ENCODE measurements at places on chromosomes 1 and 21.

DNA sequence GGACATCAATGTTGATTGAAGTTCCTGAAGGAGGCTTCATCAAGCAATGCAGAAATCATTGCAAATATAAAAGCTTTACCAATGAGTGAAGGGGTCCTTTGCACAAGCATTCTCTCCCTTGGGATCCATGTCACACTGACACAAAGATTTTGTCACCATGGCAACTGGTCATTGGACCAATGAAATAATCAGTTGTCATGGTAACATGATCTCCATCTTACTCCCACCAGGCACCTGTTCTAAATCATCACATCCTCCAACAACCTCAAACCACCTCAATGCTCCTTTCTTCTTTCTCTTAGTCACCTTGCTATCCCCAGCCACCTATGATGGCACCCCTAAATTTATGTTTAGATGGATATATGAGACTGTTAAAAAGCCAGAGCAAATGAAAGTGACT, 13.5 kb upstream of the FOXJ3 start:
- no peak for DNase-seq

DNA sequence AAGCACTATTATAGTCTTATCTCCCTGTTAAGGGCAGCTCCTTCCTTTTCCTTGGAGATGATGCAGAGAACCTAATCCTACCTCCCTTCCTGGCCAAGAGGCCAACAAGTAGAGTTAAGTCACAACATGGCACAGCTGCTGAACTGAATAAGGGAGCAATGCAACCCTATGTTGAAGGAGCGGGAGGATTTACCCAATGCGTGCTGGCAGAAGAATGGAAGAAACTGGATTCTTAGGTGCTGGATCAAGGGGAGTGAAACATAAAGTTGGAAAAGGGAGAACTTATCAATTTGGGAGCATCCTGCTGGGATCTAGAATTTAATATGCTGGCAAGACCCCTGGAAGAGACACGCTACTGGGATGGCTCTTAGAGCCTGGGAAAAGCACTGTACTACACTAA, 12.0 kb upstream of the HUNK start:
- DNase-seq: no peak

- DNase-seq: peak; percentile 13
Observed at GRCh38 chr1:55059302-55060132, 20.2 kb downstream of the PCSK9 start.

GRCh38 chr1:154253671-154254070, 18.8 kb upstream of the HAX1 start:
- no peak for DNase-seq

- DNase-seq: peak; percentile 11
Observed at GRCh38 chr1:30412241-30413110, 310.9 kb downstream of the MATN1 start.

DNA sequence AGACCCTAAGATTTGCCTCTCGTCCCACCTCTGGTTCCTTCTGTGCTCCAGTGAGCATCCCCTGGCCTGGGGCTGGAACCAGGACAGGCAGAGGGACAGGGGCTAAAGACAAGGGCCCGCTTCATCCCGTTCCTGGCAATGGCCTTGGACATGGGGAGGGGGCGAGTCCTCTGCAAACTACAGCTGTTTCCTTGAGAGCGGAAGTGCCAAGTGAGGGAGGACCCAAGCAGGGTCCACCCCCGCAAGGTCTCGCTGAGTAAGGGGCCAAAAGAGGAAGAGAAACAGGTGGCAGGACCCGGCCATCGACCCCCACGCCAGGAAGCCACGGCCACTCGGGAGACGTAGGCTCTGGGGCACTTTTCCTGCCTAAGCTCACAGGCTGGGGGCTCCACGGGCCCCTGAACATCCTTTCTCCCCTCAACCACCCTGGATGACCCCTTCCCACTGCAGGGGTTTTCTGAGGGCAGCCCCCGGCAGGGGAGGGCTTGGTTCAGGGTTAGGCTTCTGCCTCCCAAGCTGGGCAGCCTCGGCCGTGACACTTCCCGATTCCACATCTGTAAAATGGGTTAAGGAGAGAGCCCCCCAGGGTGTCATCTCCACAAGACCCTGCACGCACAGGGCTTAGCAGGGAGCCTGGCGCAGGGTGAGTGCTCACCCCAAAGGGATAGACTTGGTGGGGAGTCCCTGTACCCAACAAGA, 17.9 kb upstream of the PLEKHG5 start:
- no peak for DNase-seq

GRCh38 chr1:70327306-70328076, 27.0 kb downstream of the ANKRD13C start:
- no peak for DNase-seq

DNA sequence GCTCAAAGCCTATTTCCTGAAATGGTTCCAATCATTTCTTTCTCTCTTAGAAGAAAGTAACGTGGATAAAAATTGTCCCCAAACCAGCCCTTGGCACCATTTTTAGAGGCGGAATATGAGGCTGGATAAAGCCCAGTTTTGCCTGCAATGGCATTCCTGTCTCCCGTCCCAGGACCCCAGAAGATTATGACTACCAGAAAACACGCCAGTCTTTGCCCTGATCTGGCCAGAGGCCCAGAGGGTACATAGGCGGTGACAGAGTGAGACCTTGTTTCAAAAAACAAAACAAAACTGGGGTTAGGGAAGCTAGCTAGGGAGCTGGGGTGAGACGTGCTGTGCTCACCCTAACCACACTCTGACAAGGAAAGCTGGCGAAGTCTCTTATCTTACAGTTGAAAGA, at the start of gene AADACL4:
Gene AADACL4, plus strand, starts transcription at position 301 of the 400 bp plus-strand sequence. CDS start 462 bp downstream, outside the sequence.
- DNase-seq: no peak

DNA sequence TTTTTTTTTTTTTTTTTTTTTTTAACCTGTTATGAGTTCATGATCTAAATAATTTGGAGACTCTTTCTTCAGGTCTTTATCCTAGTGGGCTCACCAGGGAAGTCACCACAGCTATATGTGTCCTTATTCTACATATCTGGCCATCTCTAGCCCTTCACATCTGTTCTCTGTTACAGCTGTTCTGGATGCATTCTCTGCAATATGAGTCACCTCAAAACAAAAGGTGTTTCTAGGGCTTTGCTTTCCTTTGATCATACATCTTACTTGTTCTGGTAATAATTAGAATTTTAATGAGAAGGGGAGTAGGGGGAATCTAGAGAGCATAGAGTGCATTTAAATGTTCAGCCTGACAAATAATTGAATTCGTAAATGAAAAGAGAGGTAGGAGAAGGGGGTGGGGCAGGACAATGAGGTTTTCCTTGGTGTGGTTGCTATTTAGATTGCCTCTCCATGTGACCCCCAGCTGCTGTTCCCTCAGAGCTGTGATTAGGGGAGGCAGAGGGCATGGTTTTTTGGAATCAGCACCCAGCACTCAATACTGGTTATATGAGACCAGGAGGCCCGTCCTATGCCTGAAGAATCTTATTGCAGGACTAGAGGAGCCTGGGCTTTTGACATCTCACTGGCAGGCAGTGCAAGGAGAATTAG, 8.0 kb downstream of the SYT6 start:
- no peak for DNase-seq

GRCh38 chr1:26550946-26551345, 21.4 kb downstream of the RPS6KA1 start:
- DNase-seq: no peak

- no peak for DNase-seq
Observed at GRCh38 chr1:97164276-97164639, 442.7 kb downstream of the PTBP2 start.

DNA sequence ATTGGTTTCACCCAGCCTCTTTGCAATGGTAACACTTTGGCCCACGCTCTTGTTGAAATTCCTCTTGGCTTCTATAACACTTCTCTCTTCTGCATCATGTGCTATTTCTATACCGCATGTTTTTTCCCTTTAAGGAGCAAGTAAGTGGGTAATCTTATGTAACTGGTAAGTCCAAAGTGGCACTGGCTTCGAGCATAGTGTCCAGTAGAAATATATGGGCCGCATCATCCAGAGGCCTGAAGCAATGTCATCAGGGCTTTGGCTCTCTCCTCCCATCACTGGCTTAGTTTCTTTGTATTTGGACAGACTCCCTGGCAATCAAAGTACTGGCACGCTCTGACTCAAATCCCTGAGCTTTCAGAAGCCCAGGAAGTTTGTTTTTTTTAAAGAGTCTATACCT, 17.5 kb downstream of the CHML start:
- no peak for DNase-seq

DNA sequence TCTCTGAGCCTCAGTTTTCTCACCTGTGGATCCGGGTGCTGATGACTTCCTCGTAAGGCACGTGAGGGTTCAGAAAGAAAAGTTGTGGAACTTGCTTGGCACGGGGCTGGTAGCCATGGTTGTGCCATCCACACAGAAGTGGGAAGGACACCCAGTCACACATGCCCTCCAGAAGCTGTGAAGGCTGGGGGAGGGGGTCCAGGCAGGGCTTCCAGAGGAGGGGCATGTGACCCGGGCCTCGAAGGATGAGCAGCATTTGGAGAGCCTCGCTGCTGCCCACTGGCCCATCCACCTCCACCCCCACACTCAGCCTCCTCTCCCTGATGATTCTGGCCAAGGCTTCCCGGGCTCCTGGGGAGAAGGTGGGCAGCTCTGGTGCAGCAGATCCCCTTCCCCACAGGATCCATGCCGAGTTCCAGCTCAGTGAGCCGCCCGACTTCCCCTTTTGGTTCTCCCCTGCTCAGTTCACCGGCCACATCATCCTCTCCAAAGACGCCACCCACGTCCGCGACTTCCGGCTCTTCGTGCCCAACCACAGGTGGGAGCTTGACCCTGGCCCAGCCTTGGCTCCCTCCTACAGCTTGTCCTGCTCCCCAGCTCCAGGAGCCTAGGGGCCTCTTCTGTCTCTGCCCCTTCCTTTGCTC, 9.4 kb downstream of the SELENON start:
- no peak for DNase-seq

DNA sequence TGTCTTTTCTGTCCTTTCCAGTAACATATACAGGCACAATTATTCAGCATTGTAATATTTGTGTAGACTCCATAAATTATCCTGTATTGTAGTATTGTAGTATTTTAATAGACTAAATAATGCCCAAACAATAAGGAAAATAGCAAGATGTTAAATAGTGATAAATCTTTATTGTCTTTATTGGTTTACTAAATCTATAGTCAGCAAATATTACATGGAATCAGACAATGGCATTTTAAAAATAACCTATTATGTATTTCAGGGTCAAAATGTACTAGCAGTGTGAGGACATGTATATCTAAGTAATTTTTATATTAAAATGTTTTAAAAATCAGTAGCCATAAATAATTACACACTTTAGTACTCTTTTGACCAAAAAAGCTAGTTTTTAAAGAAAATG, 202.3 kb downstream of the GREM2 start:
- no peak for DNase-seq

DNA sequence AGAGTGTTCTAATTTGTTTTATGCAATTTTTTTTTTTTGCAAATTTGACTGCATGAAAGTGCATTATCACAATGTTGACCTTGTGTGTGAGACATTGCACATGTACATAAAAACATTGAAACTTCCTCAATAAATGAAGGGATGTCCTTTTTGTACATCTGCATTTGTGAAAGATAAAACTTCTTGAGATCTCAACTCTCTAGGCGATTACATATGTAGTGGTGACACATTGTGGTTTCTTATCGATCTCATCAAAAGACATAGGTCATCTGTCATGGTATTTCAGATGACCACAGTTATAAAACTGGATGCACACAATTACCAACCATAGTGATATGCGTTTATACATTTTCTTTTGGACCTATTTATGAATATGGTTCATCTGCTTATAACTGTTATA, 35.6 kb upstream of the C21orf91 start:
- no peak for DNase-seq

DNA sequence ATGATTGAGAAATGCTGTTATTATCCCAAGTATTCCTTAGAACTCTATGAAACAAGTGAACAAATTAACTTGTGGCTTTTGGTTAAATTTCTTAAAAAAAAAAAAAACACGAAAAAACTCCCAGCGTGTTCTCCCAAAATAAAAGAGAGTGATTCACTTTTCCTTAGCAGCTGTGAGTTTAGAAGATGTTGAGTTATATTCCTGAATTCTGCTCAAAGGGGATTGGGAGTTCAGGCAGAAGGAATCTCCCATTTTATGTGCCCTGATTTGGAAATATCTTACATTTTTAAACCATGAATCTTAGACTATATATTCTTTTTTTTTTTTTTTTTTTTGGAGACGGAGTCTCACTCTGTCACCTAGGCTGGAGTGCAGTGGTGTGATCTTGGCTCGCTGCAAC, 34.3 kb downstream of the SMG7 start:
- no peak for DNase-seq

DNA sequence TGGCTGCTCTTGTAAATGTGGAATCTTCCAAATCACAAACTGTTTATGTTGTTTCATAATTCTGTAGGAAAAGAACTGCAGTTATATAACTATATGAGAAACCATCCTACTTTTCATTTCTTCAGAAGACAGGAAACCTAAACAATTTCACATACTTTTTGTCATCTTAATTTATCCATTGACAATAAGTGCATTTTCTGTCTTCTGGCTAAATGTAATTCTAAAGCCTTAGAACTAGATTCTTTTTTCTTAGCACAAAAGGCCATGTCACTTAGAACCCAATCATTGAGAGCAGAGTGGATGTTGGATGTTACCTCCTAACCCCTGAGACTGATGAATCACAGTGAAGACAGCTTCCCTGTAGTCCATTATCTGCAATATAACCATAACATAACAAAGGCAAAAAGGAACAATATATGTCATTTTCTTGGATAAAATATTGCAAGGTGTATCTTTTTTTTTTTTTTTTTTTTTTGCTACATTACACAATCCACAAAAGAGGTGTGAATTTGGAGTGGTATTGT, 410.2 kb upstream of the PRMT6 start:
- no peak for DNase-seq

DNA sequence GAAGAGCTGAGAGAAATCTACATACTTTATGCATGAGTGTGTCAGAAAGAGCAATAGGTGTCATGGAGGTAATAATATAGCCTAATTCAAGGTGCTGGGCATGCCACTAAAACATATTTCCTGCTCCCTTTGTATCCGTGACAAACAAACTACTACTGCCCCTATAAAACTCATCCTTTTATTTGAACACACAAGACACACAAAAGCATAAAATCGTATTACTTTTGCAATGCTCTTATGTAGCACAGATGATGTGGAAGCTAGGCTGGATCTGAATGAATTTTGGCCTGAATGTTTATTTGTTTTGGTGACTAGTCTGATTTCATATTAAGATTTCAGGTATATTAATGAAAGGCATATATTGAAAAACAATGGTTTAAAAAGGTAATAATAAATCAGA, 239.3 kb upstream of the NEGR1 start:
- no peak for DNase-seq

DNA sequence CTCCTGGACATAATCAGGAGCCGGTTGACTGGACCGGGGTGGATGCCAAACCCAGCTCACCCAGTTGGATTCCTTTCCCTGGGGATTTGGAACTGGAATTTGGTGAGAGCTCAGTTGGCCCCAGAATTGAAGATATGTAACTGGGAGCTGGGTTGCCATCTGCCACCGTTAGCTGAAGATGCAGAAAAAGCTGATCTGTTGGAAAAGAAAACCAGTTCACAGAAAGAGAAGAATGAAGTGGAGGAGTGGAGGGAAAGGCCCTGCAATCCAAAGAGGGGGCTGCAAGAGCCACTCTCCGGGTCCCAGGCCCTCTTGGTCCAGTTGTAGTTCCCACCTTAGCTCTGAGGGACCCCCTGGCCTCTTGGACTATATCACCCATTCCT, 16.0 kb downstream of the TEX35 start:
- DNase-seq: no peak

Measured in activated T-cell treated with anti-CD3 and anti-CD28 coated beads, Interleukin-2, amount 50 U/mL, for 48 hours (primary cell).